ENCODE measurements at places on chromosomes 12 and 14.

GRCh38 chr12:129305851-129306250 is 452.6 kb downstream of the GLT1D1 start:
- DNase-seq, result no peak

DNA sequence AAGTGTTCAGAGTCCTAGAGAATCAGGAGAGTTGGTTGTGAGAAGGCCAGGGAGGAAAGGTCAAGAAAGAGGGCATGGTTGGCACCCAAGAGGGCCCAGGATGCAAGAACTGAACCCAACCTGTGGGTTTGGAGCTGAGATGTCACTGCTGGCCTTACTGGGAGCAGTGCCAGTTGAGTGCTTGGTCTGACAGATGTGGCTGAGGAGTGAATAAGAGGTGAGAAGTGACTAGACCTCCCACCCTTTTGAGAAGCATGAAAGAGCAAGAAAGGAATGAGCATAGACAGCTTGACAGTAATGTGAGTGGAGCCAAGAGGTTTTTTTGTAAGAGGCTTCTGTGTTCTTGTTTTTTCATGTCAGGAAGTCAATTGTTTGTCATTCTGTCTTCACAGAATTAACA is 95.3 kb downstream of the FGD4 start:
- no peak for DNase-seq

DNA sequence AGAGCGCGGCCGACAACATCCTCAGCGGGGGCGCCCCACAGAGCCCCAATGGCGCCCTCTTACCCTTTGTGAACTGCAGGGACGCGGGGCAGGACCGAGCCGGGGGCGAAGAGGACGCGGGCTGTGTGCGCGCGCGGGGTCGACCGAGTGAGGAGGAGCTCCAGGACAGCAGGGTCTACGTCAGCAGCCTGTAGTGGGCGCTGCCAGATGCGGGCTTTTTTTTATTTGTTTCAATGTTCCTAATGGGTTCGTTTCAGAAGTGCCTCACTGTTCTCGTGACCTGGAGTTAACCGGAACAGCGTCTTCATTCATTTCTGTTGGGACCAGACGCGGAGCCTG is 103.8 kb upstream of the FKBP4 start:
- DNase-seq, result peak; percentile 38

DNA sequence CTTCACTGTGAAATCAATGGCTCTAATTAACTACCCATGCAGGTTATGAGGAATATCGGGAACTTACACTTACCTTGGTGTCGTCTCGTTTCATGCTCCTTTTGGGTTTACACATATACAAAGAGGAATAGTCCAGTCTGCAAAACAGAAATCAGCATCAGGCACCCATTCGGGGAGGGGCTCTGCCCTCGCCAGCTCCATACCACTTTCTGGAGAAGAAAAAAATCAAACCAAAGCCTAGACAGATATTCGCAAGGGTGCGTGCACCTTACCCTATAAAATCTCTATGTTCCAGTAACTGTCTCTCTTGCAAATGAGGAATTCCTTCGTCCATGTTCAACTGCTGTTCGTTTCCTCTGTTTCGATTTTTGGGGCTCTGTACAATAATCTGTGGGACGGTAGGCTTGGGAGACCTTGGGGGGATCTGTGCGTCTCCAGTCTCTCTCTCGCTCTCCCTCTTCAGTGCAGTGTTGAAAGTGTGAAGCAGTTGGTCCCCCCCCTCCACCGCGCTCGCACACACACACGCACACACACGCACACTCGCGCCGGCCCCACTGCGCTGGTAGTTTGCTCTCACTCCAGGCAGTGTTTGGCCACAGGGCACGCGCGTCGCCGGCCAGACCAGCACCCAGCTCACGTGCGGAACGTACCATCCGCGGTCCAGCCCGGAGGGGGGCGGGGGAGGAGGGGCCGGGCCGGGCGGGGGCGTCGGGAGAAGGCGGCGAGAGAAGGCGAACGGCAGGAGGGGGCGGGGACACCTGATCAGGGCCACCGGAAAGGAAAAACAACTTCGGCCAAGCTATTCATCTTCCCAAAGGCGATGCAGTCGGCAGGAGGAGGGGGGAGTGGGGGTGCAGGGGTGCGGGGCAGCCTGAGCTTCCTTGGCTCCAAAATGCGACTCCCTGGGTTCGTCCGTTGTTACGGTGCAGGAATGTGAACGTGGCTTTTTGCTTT is at the start of gene BHLHE41:
TSS of gene BHLHE41 (minus strand) at position 592 of the 954 bp plus-strand sequence. CDS start at position 334, 258 bp downstream.
- peak; percentile 46 for DNase-seq

DNA sequence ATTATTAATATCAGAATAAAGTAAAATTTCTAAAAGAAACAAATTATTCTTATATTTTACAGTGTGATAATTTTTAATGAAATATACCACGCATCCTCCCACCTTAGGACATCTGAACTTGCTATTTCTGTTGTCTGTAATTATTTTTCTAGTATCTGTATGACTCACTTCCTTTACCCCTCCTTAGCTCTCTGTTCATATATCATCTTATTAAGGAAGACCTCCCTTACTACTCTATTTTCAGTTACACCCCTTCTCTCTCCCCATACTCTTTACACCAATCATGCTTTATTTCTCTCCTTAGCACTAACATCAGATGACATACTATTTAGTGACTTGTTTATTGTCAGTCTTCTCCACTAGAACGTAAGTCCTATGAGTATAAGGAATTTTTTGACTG is 34.2 kb upstream of the C12orf50 start:
- DNase-seq, result peak; percentile 21

- DNase-seq, result peak; percentile 14
These were observed 545 bp downstream of the PPFIA2 start for GRCh38 chr12:81758421-81759189.

DNA sequence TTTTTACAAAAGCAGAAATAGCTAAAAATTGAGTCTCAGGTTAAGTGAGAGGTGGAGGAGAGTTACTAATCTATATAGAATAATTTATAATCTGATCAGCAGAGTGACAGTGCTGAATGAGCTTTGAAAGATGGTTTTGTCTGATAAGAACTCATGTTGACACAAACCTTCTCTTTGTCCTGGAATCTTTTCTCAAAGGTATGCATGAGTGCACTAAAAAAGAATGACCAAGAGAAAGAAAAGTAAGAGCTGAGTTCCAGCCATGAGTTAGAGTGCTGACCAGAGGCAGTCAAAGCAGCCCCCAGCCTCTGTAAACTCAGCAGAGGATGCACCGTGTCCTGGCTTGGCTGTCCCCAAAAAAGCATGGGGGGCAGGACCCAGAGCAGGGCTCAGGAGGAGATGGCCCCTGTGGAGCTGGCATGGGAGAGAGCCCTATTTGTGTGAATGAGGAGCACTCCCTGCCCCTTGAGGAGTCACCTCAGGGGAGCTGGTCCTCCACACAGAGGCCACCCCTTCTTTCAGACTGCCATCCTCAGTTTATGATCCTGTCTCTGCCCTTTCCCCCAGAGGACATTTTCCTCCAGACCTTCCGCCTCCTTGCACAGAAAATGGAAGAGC is 129.8 kb downstream of the SEC23A start:
- DNase-seq, result no peak

DNA sequence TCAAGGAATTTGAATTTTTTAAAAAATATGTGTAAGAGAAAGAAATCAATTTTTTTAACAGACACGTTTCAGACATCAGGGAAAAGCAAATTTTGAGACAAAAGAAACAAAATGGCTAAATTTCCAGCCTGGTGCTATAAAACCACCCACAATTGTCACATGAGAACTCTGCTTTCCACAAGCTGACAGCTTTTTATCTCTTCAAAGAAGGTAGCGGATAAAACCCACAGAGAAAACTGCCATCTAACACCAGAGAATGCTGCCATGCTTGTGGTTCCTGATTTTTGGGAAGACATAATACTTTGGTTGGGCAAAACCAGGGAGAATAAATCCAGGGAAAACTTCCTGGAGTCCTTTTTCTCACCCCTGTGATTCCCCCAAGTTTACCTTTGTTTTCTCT is 10.3 kb upstream of the ITPR2 start:
- DNase-seq, result no peak

DNA sequence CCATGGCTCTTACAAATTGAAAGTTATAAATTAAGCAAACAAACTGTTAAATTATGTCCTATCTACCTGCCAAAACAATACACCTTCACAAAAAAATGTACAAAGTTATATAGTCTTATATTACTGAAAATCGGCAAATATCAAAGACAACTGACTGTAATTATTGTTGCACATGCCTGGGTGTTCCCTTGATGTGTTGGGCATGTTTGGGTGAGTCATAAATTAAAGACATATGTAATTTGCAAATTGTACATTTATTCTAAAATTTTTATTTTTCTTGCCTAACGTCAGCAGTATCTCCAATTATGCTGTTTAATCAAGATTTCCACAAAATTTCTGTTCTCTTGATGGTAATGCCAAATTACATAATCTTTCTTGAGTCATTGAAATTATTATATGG is 22.0 kb upstream of the SEL1L start:
- no peak for DNase-seq

All from fibroblast of skin of right quadriceps (primary cell).